ENCODE measurements at places on chromosomes 6 and 20.

DNA sequence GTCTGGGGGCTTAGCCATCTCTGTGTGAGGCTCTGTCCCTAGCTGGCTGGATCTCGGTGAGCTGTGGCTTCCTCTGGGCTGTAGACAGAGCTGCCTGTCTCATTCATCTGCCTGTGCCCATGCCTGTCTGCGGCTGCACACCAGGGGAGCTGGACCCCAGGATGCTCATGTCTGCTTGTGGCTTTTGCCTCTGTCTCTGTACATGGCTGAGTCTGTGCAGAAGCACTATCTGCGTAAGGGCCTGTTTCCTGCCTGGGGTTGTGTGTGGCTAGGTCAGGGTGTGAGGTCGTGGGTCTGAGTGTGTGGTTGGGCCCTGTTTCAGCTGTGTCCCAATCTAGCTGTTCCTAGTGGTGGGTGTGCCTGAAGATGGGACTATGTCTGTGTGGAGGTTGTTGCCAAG lies 68.2 kb downstream of the CDH22 start:
- DNase-seq: no peak

DNA sequence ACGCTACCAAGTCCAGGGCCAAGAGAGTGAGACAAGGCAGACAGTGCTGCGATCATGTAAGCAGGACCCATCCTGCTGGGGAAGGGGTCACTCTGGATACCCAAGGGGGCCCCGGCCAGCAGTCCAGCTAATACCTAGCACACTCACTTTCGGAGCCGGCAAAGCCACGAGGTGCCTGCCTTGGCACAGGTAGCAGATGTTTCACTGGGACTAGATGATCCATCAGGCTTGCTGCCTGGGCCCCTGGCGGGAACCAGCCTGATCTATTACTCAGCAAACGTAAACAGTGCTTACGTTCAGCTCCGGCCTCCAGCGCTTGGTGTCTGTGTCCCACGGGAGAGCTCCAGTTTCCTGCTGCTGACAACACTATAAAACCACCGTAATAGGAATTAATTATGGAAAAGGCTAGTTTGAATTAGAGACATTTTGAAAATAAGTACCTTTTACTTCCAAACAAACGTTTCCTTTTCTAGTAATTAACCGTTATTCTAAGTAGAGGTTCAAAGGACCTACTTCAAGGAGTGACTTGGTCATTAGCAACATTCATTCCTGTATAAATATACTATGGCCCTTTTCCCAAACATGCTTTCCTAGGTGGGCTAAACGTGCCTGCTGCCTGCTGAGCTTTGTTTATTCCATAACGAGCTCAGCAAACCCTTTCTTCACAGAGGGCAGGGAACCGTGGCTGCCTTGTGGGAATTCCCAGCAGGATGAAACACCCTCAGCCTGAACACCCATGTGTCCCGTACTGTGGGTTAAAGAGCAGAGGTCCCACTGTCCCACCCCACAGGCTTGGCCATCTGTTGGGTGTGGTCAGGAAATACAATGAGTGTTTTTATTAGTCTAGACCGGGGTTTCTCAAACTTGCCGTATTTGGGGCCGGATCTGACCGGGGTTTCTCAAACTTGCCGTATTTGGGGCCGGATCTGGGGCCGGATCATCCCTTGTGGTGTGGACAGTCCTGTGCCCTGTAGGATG lies 18.4 kb downstream of the SLC22A23 start:
- DNase-seq: no peak

DNA sequence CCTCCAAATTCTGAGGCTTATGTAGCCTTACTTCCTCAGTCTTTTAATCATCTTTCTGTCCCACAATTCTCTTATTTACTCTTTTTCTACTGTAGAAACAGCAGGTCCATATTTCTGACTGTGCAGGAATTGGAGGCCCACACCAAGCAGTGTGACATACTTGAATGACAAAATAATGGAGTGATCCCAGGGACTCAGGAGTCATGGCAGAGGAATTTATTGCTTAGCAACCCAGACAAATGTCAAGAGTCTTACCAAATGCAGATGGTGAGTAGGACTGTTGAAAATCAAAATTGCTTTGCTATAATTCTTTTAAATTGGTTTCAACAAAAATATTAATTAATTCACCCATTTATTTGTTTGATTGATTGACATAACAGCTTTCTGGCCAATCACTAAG lies 59.9 kb downstream of the HTR1B start:
- DNase-seq: no peak

GRCh38 chr6:150153905-150154492 lies 11.2 kb downstream of the PPP1R14C start:
- no peak for DNase-seq

DNA sequence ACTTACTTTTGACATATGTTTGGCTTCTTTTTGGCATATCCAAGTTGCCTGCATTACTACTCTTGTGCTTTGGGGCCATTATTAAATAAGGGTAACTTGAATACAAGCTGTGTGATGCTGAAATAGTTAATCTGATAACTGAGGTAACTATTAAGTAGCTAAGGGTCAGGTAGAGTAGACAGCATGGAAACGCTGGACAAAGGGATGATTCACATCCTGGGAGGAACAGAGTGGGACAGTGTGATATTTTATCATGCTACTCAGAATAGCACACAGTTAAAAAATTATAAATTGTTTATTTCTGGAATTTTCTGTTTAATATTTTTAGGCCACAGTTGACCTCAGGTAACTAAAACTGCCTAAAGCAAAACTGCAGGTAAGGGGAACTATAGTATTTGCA lies 483.9 kb downstream of the RFPL4B start:
- no peak for DNase-seq

DNA sequence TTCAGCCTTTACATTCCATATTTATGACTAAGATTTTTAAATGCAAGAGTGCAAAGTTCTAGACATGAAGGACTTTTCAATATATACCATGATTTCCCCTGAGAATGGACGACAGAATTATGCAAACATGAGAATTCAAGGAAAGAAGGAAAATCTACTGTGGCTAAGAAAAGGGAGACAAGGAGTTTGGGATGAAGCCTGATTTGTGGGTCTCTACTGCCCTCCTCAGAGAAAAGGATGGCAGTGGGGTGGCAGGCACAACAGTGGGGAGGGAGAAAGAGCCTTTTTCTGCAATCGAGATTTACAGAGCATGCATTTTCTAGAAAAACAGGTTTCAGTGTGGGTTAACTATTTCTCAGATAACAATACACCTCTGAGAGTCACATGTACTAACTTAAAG lies 466.9 kb upstream of the NRSN1 start:
- no peak for DNase-seq

DNA sequence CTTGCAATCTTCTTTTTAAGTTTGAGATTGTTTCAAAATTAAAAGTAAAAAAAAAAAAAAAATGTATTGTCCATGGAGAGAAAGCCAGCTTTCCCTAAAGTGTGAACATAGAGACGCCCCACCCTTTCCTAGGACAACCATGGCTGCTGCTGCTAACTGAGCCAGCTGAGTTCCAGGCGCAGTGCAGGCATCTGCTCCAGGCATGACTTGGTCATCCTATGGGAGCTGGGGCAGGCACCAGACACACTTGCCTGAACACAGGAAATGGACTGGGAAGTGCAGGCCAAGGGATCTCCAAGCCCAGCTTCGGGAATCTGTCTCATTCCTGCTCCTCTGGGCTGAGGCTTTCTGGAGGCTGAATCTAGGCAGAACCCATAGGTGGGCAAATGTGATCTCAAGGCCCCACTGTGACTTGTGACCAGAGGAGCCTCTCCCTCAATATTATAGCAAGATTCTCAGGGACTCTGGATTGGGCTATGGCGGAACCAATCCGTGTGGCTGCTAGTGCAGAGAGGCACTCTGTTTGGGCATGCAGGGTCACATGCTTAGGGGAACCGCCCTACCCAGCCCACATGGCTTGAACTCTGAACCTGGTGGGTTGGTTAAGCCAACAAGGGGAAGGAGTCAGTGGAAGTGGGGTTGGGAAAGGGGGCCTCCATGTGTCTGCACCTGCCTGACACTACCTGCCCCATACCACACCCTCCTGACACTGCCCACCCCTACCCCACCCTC lies 138.2 kb upstream of the CST7 start:
- no peak for DNase-seq

GRCh38 chr20:11170565-11170964 lies 496.8 kb upstream of the JAG1 start:
- no peak for DNase-seq

DNA sequence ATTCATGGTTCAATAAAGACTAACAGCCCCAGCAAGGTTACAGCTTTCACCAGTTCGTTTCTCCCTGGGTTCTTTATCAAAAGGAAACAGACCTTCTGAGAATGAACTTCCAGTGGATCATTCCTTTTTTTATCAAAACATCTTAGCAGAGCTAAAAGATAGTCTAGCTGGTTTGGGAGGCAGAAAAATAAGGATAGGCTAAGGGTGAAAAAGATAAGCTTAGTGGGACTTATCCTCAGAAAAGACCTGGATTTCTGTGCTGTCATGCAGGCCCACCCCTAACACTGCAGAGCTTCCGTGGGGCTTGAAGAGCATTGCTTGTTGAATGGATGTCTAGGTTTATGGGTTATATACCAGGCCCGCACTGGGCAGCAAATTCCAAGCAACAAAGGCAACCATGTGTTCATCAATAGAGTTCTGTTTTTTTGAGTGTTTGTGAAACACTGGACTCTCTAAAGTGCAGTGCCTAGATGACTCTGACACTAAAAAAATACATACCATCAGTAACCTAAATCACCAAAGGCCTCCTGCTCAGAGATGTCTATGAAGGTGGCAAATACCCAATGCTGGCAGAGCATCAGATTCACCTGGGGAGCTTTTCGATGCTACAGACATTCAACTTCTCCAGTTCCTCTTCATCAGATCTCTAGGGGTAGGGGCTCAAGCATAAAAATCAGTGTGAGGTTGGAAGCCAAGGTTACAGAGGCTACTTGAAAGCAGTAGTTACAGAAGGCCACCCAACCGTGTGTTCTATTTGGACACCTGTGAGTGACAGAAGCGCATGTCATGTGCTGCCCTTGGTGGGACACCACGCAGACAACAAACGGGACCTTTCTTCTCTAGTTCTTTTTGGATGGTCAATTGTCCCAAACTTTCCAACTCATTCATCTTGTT lies 53.0 kb downstream of the TNFAIP3 start:
- DNase-seq: no peak

DNA sequence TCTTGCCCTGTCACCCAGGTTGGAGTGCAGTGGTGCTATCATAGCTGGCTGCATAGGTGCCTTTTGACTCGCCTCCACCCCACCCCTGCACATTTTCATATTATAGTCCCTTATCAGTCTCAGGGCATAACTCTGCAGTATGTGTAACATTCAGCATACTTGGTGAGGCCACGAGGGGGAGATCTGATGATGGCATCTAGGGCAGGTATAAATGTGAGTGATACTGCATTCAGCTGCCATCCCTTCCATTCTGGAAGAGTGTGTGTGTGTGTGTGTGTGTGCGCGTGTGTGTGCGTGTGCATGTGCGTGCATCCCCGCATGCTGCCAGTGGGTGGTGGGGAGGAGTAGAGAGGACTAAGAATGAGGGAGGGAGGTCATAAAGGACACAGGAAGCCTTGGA lies 81.4 kb downstream of the JARID2 start:
- DNase-seq: peak; percentile 87

- DNase-seq: no peak
These were observed 259.1 kb downstream of the CLIC5 start for GRCh38 chr6:45756606-45757005.

GRCh38 chr6:110366975-110367374 lies 8.8 kb upstream of the METTL24 start:
- DNase-seq: no peak

GRCh38 chr6:4615231-4615630 lies 161.0 kb upstream of the CDYL start:
- no peak for DNase-seq

DNA sequence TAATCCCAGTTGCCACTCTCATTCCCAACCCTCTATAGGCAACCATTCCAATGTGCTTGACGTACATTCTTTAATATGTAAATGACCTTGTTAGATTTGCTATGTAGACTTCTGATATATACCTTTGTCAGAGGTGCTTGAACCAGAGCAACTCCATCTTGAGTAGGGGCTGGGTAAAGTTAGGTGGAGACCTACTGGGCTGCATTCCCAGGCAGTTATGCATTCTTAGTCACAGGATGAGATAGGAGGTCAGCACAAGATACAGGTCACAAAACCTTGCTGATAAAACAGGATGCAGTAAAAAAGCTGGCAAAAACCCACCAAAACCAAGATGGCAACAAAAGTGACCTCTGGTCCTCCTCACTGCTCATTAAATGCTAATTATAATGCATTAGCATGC lies 8.3 kb upstream of the HM13 start:
- DNase-seq: no peak

- no peak for DNase-seq
These were observed 164.9 kb downstream of the ARHGAP18 start for GRCh38 chr6:129544892-129545612.

GRCh38 chr6:110951986-110952794 lies 6.3 kb upstream of the GTF3C6 start:
- DNase-seq: no peak

- no peak for DNase-seq
These were observed 21.3 kb upstream of the PDE10A start for GRCh38 chr6:165684333-165684732.

DNA sequence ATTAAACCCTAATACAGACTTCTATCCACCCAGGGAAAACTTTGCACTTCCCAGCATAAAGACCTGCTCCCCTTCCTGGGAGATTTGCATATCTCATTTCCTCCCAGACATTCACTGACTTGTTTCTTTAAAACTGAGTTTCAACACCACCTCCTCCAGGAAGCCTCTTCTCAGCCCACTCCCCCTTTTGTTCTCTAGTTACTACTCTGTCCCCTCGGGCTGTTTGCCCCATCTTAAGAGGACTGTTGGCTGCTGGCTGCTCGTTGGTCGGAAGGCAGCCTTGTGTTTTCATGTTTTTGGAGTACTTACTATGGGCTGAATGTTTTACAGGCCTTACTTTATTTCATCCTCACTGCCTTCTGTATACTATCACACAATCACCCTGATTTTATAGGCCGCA lies 6.6 kb downstream of the ARHGAP40 start:
- no peak for DNase-seq

All from hematopoietic multipotent progenitor cell treated with erythropoietin and hydrocortisone succinate and interleukin-3 and kit ligand, for 8 days (in vitro differentiated cells).